AML-193 (cell line): ENCODE measurements at places on chromosomes 3 and 15.
A peak's percentile ranks its signal among the peaks of the same experiment; 100 is the strongest.

- no peak for DNase-seq
Measured at GRCh38 chr3:179599531-179599930, 4.9 kb downstream of the MRPL47 start.

DNA sequence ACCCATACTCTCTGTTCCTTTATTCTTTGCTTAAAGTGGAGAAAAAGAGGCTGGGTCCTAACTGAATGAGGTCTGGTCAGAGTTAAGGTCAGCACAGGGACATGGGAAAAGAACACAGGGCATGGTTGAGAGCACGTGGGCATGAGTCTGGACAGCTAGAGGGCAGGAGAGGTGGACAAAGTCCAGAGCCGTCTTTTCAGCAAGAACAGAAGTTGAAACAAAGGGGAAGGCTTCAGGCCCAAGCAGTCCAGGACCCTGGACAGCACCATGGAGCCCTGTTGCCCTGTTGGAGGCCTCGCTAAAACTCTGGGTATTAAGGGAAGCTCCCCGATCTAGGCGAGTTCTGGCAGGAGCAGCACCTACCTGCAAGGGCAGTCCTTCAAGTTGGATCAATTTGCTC is 50.7 kb downstream of the XYLB start:
- DNase-seq: peak; percentile 12

DNA sequence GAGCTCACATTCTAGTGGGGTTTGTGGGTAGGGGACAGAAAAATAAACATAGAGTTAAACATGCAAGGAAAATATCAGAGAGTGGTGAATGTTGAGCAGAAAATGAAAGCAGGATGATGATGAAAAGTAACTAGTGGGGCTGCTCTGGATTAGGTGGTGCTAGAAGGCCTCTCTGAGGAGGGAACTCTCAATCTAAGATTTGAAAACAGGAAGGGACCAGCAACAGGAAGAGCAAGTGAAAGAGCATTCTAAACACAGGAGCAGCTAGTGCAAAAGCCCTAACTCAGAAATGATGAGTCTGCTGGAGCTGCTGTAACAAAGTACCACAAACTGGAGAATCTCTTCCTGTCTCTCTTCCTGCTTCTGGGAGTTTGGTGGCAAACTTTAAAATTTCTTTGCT is 468.6 kb upstream of the AGTR1 start:
- DNase-seq: no peak

DNA sequence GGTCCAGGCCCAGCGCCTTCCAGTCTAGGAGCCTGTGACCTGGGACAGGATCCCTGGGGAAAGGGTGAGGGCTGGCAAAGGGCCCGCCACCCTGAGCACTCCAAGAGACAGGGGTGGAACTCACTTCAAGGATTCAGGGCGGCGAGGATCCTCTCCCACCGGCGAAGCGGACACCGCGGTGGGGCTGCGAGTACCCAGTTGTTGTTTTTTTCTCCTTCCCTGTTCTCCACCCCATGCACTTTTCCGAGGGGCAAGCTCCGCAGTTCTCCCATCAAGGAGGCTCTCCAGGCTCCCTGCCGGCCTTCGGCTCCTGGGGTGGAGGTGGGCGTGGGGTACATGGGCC is 387 bp upstream of the PAQR5 start:
- no peak for DNase-seq

DNA sequence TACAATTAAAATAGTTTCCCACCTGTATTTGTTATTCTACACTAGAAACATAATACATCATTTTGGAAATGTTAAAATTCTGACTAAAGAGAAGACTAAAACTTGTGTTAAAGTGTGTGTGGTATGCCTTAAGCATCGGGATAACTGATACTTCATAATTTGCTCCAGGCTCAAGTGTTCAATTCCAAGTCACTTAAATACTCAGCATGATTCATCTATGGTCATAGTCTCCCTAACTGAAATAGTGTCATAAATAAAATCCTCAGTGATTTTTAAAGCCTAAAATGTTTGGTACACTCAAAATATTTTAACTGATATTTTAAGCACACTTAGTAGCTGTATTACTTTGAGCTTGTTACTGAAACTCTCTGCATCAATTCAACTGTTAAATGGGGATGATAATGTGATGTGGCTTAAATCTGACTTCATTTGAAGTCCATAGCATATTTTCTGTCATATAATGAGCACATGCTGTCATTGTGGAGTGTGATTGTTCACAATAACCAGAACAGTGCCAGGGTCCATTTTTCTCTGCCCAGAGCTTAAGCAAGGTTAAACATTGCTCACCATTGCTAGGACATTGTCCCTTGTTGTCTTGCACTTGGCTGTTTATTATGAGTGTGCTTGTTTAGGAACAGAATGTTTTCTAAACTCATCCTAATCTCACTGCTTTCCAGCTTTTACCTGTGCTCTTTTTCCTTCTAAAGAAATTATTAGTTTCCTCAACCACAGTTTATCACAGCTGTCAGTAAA is 122.2 kb downstream of the KLHL25 start:
- no peak for DNase-seq

- DNase-seq: no peak
Measured at GRCh38 chr3:1962396-1963088, 136.1 kb upstream of the CNTN4 start.

DNA sequence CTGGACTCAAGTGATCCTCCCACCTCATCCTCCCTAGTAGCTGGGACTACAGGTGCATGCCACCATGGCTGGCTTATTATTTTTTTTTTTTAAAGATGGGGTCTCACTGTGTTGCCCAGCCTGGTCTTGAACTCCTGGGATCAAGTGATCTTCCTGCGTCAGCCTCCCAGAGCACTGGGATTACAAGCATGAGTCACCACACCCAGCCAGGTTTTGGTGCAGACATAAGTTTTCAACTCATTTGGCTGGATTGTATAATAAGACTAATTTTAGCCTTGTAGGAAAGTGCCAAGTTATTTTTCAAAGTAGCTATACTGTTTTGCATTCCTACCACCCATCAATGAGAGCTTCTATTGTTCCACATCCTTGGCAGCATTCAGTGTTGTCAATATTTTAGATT is 32.1 kb downstream of the BUB1B start:
- DNase-seq: no peak

DNA sequence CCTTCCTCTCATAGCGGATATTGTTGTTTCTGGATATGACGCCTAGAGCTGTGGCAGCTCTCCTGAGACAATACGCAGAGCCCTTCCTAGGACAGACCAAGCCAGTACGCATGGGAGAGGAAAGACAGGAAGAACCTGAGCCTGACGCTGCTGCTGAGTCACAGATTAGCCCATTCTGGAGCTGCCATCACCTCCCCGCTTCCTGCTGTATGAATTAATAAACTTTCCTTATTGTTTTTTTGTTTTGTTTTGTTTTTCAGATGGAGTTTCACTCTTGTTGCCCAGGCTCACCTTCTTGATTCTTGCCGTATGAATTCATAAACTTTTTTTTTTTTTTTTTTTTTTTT is 67.0 kb downstream of the PPCDC start:
- DNase-seq: no peak

GRCh38 chr15:22866079-22866478 is 27.6 kb downstream of the NIPA2 start:
- no peak for DNase-seq
